ENCODE measurements at places on chromosomes 1 and 21.
A peak's percentile ranks its signal among the peaks of the same experiment; 100 is the strongest.

GRCh38 chr1:186375929-186376319 lies 286 bp downstream of the ODR4 start:
- no peak for DNase-seq

DNA sequence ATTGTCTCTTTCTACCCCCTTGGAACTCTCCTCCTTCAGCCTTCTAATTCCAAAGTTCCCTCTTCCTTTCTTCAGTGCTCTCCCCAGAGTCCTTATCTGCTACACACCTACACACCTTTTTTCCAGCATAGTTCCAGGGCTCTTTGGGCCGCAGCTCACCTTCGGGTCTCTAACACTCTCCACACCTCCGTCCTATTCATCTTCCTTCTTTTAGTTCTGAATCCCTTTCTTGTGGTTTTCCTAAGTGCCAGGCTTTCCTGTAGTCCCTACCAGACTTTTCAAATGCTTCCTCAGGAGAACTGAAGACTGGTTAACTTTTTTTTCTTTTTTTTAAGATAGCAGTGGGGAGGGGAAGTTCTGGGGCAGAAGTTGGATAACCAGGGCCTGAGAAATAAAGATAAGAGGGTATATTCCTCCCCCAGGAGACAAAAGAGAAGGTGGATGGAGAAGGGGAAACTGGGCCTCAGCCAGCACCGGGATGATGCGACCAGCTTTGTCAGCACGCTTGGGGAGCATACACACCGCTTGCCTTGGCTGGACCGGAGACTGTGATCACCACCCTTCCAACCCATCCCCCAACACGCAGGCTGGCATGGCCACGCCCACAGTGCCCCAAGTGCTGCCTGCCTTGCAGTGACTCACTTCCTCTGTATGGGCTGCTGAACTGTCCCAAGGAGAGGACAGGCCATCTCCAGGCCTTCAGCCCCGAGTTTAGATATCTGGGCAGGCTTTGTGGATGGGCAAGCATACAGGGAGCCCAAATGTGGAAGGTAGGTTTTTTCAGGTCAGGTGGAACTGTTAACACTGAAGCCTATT lies 2.5 kb upstream of the CERS2 start:
- DNase-seq, result no peak

GRCh38 chr1:229230140-229230892 lies 40.6 kb upstream of the RAB4A start:
- no peak for DNase-seq

GRCh38 chr1:210467440-210468043 lies 138.8 kb downstream of the HHAT start:
- DNase-seq, result no peak

GRCh38 chr1:36975642-36976041 lies 58.7 kb downstream of the GRIK3 start:
- DNase-seq, result no peak

- DNase-seq, result no peak
Observed at GRCh38 chr1:111452581-111452980, 3.3 kb downstream of the ATP5PB start.

DNA sequence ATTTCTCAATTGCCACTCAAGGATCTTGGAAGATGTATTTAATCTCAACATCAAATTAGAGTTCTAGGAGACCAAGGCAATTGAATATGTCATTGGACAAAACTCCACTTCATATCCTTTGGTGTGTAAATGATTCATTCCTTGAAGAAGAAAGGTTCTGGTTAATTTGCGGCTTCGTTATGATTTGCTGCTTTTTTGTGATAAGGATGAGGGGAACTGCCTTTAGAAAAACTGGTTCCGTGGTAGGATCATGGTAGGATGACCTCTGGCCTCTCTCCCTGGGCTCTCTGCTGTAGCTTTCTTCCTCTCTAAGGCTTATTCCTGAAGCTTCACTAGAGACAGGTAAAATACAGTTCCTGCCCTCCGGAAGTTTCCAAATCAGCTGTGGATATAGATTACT lies 51.5 kb upstream of the ERRFI1 start:
- no peak for DNase-seq

DNA sequence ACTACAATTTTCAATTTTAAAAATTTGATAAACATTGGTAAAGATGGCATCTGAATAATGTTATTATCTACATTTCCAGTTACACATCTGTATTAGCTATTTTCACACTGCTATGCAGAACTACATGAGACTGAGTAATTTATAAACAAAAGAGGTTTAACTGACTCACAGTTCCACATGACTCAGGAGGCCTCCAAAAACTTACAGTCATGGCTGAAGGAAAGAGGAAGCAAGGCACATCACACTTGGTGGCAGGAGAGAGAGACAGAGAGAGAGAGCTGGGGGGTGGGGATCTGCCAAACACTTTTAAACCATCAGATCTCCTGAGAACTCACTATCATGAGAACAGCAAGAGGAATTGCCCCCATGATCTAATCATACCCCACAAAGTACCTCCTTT lies 850.0 kb downstream of the LTN1 start:
- peak; percentile 1 for DNase-seq

- peak; percentile 7 for DNase-seq
Observed at GRCh38 chr1:56291374-56291919, 287.9 kb downstream of the PLPP3 start.

DNA sequence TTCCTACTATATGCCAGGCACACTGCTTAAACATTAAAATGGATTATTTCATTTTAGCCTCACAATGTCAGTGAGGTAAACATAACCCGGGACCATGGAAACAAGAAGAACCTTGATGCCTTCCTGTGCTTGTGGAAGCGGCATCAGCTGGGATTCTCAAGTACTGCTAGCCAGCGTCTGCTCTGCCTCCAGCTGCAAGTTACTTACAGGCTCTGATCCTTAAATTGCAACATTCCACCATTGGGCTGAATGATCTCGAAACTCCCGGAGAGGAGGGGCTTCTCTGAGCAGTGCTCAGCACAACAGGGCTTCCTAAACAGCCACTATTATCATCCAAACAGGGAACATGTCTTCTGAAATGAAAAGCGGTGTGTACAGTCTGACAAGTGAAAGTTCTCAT lies 6.7 kb upstream of the MAN1C1 start:
- DNase-seq, result no peak

All from dermis microvascular lymphatic vessel endothelial cell (primary cell).